ENCODE measurements at places on chromosomes 16 and 17.

- no peak for DNase-seq
Observed at GRCh38 chr17:36894925-36895324, 42.4 kb upstream of the LHX1 start.

DNA sequence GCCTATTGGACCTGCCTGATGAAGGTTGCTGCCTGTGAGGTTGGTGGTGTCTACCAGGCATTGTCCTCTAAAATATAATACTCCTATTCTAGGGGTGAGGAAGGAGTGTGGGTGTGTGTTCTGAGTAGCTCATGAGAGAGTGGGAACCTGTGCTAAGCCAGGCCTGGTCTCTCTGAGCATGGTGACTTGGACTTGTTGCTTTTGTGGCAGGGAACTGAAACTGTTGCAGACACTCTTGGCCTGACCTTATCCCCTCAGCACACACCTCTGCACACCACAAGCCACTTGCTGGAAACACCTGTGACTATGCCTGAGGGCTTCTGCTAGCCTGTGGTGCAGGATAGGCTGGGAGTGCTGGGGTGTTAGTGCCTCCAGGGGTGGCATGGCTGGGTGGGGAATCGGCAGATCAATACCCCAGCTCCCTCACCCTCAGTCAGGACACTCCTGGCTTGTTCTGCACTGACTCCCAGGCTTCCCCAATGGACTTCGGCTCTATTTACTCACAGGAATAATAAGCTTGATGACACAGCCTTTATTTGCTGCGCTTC, 29.9 kb downstream of the PLCG2 start:
- DNase-seq = no peak

DNA sequence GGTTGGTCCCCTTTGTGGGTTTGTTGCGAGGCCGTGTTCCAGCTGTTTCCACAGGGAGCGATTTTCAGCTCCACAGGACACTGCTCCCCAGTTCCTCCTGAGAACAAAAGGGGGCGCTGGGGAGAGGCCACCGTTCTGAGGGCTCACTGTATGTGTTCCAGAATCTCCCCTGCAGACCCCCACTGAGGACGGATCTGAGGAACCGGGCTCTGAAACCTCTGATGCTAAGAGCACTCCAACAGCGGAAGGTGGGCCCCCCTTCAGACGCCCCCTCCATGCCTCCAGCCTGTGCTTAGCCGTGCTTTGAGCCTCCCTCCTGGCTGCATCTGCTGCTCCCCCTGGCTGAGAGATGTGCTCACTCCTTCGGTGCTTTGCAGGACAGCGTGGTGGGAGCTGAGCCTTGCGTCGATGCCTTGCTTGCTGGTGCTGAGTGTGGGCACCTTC, 27.3 kb upstream of the STH start:
- no peak for DNase-seq

DNA sequence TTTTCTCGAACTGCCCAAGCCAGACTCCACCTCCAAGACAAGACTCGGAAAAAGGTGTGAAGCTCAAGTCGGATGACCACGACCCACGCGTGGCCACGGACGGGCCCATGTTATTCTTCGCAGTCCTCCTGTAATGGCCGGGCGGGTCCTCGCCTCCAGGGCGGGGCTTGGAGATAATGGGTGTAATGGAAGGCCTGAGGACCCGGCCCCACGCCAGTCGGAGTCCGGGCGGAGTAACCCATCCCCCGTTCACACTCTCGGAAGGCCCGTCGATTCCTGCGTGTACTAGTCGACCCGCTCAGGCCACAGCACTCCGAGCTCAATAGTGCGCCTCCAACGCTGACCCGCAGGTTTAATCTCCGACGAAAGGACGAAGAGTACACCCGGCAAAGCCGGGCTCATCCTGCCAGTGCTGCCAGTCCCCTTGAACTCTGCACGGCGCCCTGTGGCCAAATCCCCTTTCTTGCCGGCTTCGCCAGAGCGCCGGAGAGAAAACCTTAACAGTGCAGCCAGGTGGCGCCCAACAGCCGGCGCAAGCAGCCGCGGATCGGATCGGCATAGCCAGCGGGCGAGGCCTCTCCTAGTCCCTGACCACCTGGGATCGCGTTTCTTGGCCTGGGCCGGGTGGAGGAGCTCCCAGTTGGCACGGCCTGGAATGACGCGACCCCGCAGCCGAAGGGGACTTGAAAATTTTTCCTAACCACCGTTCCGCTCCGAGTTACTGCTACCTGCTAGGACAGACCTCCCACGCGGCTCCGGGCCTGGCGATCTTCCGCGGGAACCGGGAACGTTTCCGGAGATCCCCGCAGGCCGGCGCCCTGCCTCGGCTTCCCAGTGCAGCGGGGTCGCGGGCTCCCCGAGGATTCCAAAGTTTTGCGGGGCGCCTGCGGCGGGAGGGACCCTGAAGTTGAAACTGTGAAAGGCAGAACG, 762.0 kb downstream of the KCNJ18 start:
- no peak for DNase-seq

All from CD4-positive, alpha-beta T cell treated with Interleukin-10 for 1 hour (primary cell).